Thyroid gland (tissue), 4 donors: ENCODE measurements at places on chromosomes 3 and 15. TPM values are rescaled to one million over a fixed set of nuclear protein-coding genes. Genes with fewer than 3 reads are reported as not detected.
A peak's percentile ranks its signal among the peaks of the same experiment; 100 is the strongest.

Gene ZNF445
- 9.0 TPM for total RNA-seq

Gene RASGRP1
- 0.24 TPM for total RNA-seq

Gene MASP1
- 8.2 TPM for total RNA-seq

Gene CYFIP1
- total RNA-seq = 89.1 TPM

Gene CSNK1G1
- total RNA-seq = 50.0 TPM

Gene SKOR1
- total RNA-seq = 0.89 TPM

Gene GPR160
- 10.5 TPM for total RNA-seq

- H3K36me3 ChIP-seq = no peaks in the 10 kb centered on the region
- peak overlapping the region; percentile 3 for H3K27ac ChIP-seq
- H3K4me1 ChIP-seq = peaks cover 11% of the 10 kb centered on the region
- peak overlapping the region; percentile 98 for H3K4me3 ChIP-seq
Observed at GRCh38 chr15:62391641-62392262, 226.7 kb upstream of the C2CD4B start.

DNA sequence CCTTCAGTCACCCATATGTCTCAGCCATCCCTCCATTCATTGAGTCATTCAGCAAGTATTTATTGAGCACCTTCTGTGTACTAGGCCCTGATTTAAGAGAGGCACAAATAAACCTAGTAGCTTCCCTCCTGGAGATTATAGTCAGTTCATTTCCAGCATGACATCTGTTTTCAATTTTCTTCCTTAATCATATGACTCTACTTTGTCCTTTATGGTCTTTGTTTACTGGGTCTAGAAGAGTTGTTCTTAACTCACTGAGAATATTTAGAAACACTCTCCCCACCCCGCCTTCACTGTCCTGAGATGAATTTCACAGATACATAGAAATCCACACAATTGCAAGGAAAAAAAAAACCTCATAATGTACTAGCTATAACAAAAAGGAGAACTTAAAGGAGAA, 44.8 kb upstream of the ADAMTS9 start:
- H3K4me1 ChIP-seq = no peaks in the 10 kb centered on the region
- H3K36me3 ChIP-seq = no peaks in the 10 kb centered on the region
- H3K27ac ChIP-seq = no peak overlapping the region
- no peaks in the 10 kb centered on the region for H3K27me3 ChIP-seq

- peak; percentile 42 for DNase-seq
- H3K36me3 ChIP-seq = no peaks in the 10 kb centered on the region
Observed at GRCh38 chr15:100973351-100974111, 54.4 kb downstream of the LRRK1 start.

GRCh38 chr15:82128401-82129148, 82.8 kb upstream of the MEX3B start:
- H3K4me3 ChIP-seq = no peak overlapping the region
- H3K27me3 ChIP-seq = no peaks in the 10 kb centered on the region
- no peak overlapping the region for H3K27ac ChIP-seq

GRCh38 chr15:100861511-100861991, 18.1 kb upstream of the ALDH1A3 start:
- DNase-seq = no peak
- H3K36me3 ChIP-seq = no peaks in the 10 kb centered on the region
- H3K27me3 ChIP-seq = no peaks in the 10 kb centered on the region
- no peak overlapping the region for H3K4me3 ChIP-seq
- H3K4me1 ChIP-seq = no peaks in the 10 kb centered on the region
- no peak overlapping the region for H3K27ac ChIP-seq

GRCh38 chr3:31249545-31249944, 283.2 kb upstream of the STT3B start:
- no peak overlapping the region for H3K4me3 ChIP-seq
- DNase-seq = no peak
- H3K36me3 ChIP-seq = no peaks in the 10 kb centered on the region
- no peaks in the 10 kb centered on the region for H3K27me3 ChIP-seq
- no peak overlapping the region for H3K27ac ChIP-seq

- no peaks in the 10 kb centered on the region for H3K27me3 ChIP-seq
- H3K4me3 ChIP-seq = no peak overlapping the region
- H3K4me1 ChIP-seq = peaks cover 7% of the 10 kb centered on the region
- no peak for DNase-seq
- no peak overlapping the region for H3K27ac ChIP-seq
Observed at GRCh38 chr3:136343446-136343845, 93.3 kb downstream of the PCCB start.

DNA sequence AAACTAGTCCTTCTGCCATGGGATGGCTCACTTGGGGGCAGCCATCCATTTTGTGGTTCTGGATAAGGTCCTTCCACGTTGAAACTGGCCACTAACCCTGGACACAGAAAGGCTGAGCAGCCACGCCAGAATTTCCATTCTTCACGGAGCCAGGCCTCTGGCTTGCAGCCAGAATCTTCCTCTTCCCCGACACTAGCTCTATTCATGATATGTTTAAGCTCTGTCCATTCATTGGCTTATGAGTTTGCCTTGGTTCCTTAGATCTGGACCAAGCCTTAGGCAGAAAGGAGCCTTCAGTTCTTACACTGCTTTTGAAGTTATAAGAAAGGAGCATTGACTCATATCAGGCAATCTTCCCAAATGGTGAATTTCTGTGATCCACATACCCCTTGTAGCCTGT, 288.4 kb upstream of the GOLGA6L4 start:
- H3K4me3 ChIP-seq = no peak overlapping the region
- DNase-seq = no peak
- H3K36me3 ChIP-seq = no peaks in the 10 kb centered on the region
- H3K4me1 ChIP-seq = no peaks in the 10 kb centered on the region
- no peaks in the 10 kb centered on the region for H3K27me3 ChIP-seq
- H3K27ac ChIP-seq = no peak overlapping the region

GRCh38 chr3:43194490-43195114, 88.7 kb upstream of the POMGNT2 start:
- no peak overlapping the region for H3K4me3 ChIP-seq
- H3K27me3 ChIP-seq = no peaks in the 10 kb centered on the region
- H3K27ac ChIP-seq = no peak overlapping the region
- no peaks in the 10 kb centered on the region for H3K36me3 ChIP-seq
- DNase-seq = no peak

DNA sequence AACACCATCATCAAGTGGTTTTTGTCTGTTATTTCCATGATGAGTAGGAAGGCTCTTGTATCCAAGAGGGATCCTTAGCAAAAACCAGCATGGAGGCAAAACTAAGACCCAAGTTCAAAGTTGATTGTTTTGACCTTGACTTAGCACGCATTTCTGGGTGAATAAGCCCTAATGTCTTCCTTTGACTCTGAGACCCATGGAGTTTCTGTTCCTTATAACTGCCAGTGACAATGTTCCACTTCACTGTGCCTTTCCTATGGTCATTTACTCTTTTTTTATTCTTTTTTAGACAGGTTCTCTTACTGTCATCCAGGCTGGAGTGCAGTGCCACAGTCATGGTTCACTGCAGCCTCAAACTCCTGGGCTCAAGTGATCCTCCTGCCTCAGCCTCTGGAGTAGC, 118.2 kb upstream of the MRPL3 start:
- no peaks in the 10 kb centered on the region for H3K36me3 ChIP-seq
- no peaks in the 10 kb centered on the region for H3K4me1 ChIP-seq
- DNase-seq = no peak
- no peak overlapping the region for H3K27ac ChIP-seq

- peak overlapping the region; percentile 34 for H3K27ac ChIP-seq
- H3K4me1 ChIP-seq = peaks cover 13% of the 10 kb centered on the region
- H3K27me3 ChIP-seq = no peaks in the 10 kb centered on the region
- DNase-seq = peak; percentile 96
- H3K36me3 ChIP-seq = peaks cover 21% of the 10 kb centered on the region
Observed at GRCh38 chr3:10283638-10284037, 9.1 kb downstream of the GHRL start.

DNA sequence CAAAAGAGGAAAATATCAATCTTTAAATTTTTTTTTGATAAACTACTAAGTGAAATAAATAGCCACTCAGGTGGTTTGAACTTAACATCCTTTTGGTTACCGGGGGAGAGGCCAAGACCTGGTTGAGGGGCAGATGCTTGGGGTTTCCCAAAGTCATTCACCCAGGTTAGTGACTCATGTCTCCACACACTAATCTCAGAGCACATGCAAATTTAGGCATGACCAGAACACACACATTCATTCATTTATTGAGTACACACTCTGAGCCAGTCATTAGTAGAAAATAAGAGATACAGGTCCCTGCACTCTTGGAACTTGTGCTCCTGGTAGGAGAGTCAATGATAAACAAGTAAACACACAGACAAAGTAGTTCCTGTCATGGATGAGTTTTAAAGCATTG, 7.3 kb downstream of the ILDR1 start:
- H3K36me3 ChIP-seq = no peaks in the 10 kb centered on the region
- H3K4me3 ChIP-seq = no peak overlapping the region
- no peak overlapping the region for H3K27ac ChIP-seq
- no peaks in the 10 kb centered on the region for H3K4me1 ChIP-seq
- no peak for DNase-seq

GRCh38 chr3:58025837-58026569, 17.8 kb downstream of the FLNB start:
- DNase-seq = peak; percentile 97
- H3K4me1 ChIP-seq = peaks cover 82% of the 10 kb centered on the region
- no peaks in the 10 kb centered on the region for H3K27me3 ChIP-seq
- no peak overlapping the region for H3K4me3 ChIP-seq
- H3K27ac ChIP-seq = peak overlapping the region; percentile 97

DNA sequence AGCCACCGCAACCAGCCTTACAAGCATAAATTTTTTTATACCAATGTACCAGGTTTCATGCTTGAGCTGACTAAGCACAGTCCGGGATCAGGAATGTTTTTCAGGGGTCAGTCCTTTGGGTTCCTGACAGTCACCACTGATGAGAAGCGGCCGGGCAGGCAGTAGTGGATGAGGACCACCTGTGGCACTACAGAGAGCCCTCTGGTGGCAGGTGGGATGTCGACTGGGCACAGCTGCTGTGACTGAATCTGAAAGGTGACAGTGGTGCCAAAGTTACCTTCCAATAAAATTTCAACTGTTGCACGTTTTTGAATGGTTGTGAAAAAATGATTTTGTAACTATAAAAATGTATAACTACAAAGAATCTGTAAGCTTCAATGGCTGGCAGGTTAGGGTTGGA, 34.0 kb downstream of the TPRA1 start:
- no peak overlapping the region for H3K4me3 ChIP-seq
- no peaks in the 10 kb centered on the region for H3K36me3 ChIP-seq
- H3K27me3 ChIP-seq = no peaks in the 10 kb centered on the region
- no peak overlapping the region for H3K27ac ChIP-seq
- H3K4me1 ChIP-seq = no peaks in the 10 kb centered on the region

DNA sequence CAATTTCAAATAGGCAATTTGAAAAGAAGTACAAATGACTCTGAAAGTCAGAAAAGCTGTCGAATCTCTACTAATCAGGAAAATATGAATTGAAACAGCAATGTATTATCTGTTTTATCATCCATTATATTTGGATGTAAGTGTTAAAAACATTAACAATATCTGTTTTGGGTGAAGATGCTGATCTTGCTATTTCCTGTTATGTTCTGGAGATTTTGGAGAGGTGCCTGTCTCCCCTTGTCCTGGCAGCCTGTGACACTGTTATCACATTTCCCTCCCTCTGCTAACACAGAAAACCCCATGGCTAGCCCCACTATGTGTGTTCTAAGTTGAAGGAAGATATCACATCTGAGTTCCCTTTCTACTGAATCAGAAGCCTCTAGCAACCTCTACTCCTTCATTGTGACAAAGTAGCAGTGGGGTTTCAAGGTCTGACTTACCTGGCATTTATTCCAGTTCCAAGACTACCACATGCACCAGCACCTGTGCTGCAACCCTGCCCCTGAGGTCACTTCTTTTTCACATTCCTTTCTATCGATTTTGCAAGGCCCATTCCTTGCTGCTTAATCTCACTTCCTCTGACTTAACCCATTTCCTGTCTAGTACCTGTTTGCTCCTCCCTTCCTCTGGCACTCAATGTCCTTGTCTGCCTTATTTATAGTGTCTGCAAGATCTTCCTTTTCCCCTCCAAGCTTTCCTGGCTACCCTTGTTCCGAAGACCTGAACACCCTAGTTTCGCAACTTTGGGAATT, 95.5 kb upstream of the COL8A1 start:
- no peak overlapping the region for H3K4me3 ChIP-seq
- H3K36me3 ChIP-seq = no peaks in the 10 kb centered on the region
- no peaks in the 10 kb centered on the region for H3K4me1 ChIP-seq
- DNase-seq = no peak
